ENCODE measurements at places on chromosomes 1 and 21.

GRCh38 chr21:33238146-33238545 lies 8.4 kb downstream of the IFNAR2 start:
- peaks cover 16% of the 10 kb centered on the region for H3K36me3 ChIP-seq
- no peak overlapping the region for H3K27ac ChIP-seq
- no peaks in the 10 kb centered on the region for H3K4me1 ChIP-seq
- no peak for DNase-seq
- peak overlapping the region; percentile 24 for H3K4me3 ChIP-seq

DNA sequence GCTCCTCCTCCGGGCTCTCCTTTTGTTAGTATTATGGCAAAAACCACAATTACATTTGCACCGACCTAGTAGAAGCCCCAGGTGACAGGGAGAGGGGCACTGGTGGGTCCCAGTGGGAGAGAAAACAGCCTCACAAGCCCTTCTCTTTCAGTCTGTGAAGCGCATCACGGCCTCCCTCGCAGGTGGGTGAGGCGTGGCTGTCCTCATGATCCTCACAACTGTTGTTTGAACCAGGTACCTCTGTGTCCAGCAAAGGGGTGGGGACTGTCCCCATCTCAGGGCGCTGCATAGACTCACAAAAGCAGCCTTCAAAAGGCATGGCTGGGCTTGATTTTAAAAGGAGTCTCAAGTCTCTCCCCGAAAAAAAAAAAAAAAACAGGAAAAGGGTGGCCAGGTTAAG lies 7.9 kb upstream of the C2CD2 start:
- DNase-seq: peak; percentile 41
- no peak overlapping the region for H3K27ac ChIP-seq
- no peak overlapping the region for H3K4me3 ChIP-seq

- H3K4me1 ChIP-seq: peaks cover 17% of the 10 kb centered on the region
- no peak overlapping the region for H3K4me3 ChIP-seq
- no peak for DNase-seq
- peaks cover 35% of the 10 kb centered on the region for H3K27me3 ChIP-seq
Observed at GRCh38 chr1:155131285-155131684, 3.6 kb downstream of the EFNA1 start.

DNA sequence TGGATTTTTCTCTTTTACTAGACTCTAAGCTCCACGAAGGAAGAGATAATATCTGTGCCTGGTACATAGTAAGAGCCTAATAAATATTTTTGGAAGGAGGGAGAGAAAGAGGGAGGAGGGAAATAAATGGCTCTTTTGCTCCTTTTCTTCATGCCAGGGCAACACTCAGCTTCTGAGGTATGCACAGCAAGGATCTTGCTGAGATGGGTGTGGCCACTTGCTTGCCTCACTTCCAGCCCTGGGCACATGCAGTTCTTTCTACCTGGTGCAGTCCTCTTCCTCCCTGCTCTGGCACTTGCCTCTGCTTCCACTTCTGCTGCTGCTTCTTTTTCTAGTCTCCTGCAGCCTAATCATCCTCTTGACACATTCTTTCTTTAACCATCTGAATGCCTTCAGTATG lies 148.1 kb downstream of the FGGY start:
- no peak overlapping the region for H3K27ac ChIP-seq
- H3K4me3 ChIP-seq: no peak overlapping the region
- no peaks in the 10 kb centered on the region for H3K36me3 ChIP-seq
- DNase-seq: no peak
- H3K27me3 ChIP-seq: no peaks in the 10 kb centered on the region

- peaks cover 2% of the 10 kb centered on the region for H3K4me1 ChIP-seq
- DNase-seq: no peak
- no peak overlapping the region for H3K27ac ChIP-seq
- no peaks in the 10 kb centered on the region for H3K27me3 ChIP-seq
- H3K36me3 ChIP-seq: no peaks in the 10 kb centered on the region
Observed at GRCh38 chr1:97070376-97070775, 348.8 kb downstream of the PTBP2 start.

- no peaks in the 10 kb centered on the region for H3K27me3 ChIP-seq
- no peak for DNase-seq
- H3K36me3 ChIP-seq: no peaks in the 10 kb centered on the region
- H3K4me1 ChIP-seq: no peaks in the 10 kb centered on the region
- H3K4me3 ChIP-seq: no peak overlapping the region
Observed at GRCh38 chr1:85085417-85085816, 37.1 kb upstream of the MCOLN3 start.

DNA sequence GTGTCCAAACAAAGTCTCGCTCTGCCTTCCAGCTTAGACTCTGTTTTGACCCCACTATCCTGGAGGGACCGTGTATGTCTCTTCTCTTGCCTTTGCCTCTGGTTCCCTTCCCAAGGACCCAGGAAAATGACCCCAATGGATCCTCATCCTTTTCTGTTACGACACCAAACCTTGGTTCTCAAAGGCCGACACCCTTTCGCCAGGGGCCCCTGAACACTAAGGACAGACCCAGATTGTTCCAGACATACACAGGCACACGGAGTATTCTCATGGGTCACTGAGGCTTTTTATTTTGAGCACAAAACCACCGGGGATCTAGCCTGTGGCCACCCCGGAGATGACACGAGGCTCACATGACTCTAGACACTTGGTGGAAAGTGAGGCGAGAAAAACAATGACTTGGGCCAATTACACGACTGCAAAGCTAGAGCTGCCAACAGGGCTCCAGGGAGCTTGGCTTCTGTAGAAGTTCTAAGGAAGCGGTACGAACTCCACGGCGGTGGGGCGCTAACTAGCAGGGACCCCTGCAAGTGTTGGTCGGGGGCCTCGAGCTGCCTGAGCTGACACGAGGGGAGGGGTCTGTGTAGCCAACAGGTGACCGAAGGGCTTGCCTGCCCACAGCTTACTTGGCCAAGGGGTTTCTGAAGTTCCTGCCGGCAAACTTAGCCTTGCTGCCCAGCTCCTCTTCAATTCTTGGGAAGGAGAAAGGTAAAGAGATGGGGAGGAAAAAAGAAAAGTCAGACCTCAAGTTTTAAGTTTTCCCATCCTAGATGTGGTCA lies 17.6 kb downstream of the ENO1 start:
- peaks cover 87% of the 10 kb centered on the region for H3K36me3 ChIP-seq
- H3K4me3 ChIP-seq: no peak overlapping the region
- H3K4me1 ChIP-seq: peaks cover 3% of the 10 kb centered on the region
- no peaks in the 10 kb centered on the region for H3K27me3 ChIP-seq

DNA sequence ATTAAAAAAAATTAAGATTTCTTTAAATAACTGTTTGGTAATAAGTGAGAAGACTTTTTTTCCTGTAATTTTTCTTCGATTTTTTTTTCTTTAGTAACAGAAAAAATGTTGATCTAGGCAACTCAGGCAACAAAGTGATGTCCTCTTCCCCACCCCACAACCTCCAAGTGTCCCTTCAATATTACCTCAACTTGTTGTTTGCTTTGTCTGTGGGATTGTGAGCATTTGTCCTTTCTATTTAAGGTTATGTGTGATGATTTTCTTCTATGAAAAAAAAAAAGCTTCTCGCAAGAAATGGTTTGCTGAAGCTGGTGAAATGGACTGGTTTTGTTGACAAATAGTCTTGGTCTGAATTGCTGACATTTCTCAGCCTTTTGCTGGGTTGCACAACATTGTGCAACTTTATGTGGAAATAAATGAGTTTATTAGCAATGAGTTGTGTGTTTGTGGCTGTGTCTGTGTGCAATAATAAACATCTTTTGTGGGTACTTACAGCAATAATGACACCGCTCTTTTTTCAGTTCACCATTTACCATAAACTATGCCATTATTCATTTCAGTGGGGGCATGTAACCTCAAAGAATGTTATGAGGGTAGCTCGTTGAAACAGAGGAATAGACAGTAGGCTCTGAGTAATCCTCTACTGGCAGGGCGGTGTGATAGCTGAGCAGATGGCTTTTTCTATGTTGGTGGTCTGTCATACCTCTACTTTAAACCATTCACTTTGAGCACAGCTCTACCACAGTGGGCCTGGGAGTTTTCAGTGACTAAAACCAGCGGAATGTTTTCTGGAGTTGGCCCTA lies 218.4 kb downstream of the HLX start:
- DNase-seq: no peak
- H3K4me3 ChIP-seq: no peak overlapping the region
- H3K27me3 ChIP-seq: no peaks in the 10 kb centered on the region
- peaks cover 8% of the 10 kb centered on the region for H3K4me1 ChIP-seq
- H3K27ac ChIP-seq: no peak overlapping the region

DNA sequence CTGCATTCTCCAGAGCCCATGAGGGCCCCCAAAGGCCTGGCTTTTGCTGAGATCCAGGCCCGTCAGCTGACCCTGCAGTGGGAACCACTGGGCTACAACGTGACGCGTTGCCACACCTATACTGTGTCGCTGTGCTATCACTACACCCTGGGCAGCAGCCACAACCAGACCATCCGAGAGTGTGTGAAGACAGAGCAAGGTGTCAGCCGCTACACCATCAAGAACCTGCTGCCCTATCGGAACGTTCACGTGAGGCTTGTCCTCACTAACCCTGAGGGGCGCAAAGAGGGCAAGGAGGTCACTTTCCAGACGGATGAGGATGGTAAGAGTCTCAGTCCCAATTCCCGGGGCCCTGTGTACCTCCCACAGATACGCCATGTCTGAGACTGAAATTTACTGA lies 39.1 kb downstream of the PTPRU start:
- no peaks in the 10 kb centered on the region for H3K27me3 ChIP-seq
- H3K4me1 ChIP-seq: peaks cover 4% of the 10 kb centered on the region
- H3K27ac ChIP-seq: no peak overlapping the region
- no peaks in the 10 kb centered on the region for H3K36me3 ChIP-seq
- peak; percentile 35 for DNase-seq

GRCh38 chr1:44059664-44060355 lies 28.5 kb upstream of the SLC6A9 start:
- H3K4me1 ChIP-seq: no peaks in the 10 kb centered on the region
- no peak overlapping the region for H3K4me3 ChIP-seq
- no peaks in the 10 kb centered on the region for H3K36me3 ChIP-seq
- H3K27me3 ChIP-seq: peaks cover 89% of the 10 kb centered on the region

- no peaks in the 10 kb centered on the region for H3K4me1 ChIP-seq
- peak; percentile 58 for DNase-seq
- no peak overlapping the region for H3K4me3 ChIP-seq
- no peaks in the 10 kb centered on the region for H3K36me3 ChIP-seq
- no peaks in the 10 kb centered on the region for H3K27me3 ChIP-seq
- no peak overlapping the region for H3K27ac ChIP-seq
Observed at GRCh38 chr1:68111519-68112436, 61.4 kb upstream of the DIRAS3 start.

DNA sequence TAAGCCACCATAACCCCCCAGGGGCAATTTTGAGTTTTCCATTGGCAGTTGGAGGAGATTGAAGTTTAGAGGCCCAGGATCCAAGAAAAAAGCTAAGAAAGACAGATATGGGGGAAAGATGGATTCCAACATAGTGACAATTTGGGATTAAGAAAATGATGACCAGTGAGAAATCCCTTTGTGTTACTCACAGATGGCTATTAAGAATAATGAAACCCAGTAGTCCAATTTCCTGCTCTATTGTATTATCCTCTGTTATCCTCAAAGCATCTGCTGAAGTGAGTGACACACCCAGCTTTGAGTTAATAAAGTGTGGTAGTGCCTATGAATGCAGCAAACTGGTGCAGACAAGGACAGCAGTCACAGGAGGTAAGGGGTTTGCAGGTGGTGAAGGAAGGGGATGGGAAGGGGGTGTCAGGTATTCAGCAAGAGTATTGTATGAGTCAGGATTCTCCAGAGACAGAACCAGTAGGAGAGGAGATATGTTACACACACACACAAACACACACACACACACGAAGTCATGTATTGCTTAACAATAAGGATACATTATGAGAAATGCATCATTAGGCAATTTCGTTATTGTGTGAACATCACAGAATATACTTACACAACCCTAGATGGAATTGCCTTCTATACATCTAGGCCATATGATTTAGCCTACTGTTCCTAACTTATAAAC lies 112.4 kb upstream of the VANGL1 start:
- no peaks in the 10 kb centered on the region for H3K27me3 ChIP-seq
- no peaks in the 10 kb centered on the region for H3K36me3 ChIP-seq
- no peak for DNase-seq
- peaks cover 21% of the 10 kb centered on the region for H3K4me1 ChIP-seq
- H3K4me3 ChIP-seq: no peak overlapping the region

DNA sequence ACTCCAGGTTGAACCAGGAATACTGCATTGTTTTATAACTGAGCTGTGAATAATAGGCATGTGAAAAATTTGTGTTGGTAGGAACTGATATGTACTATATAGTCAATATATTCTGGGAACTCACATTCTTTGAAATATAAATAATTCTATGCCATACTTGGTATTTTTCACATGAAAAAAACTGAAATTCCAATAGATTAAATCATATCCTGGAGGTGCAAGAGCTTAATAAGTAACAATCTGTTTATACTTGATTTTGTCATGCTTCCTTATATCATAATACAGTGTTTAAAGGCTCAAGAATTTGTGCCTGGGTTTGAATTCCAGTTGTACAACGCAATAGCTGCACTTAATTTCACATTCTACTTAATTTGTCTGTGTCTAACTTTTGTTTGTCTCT lies 387.0 kb downstream of the USP25 start:
- H3K4me1 ChIP-seq: no peaks in the 10 kb centered on the region
- no peak overlapping the region for H3K27ac ChIP-seq
- no peak overlapping the region for H3K4me3 ChIP-seq
- DNase-seq: no peak

- H3K4me3 ChIP-seq: no peak overlapping the region
- no peaks in the 10 kb centered on the region for H3K4me1 ChIP-seq
- no peak overlapping the region for H3K27ac ChIP-seq
- peaks cover 17% of the 10 kb centered on the region for H3K36me3 ChIP-seq
- DNase-seq: no peak
Observed at GRCh38 chr1:246837418-246838117, 94.2 kb downstream of the AHCTF1 start.

DNA sequence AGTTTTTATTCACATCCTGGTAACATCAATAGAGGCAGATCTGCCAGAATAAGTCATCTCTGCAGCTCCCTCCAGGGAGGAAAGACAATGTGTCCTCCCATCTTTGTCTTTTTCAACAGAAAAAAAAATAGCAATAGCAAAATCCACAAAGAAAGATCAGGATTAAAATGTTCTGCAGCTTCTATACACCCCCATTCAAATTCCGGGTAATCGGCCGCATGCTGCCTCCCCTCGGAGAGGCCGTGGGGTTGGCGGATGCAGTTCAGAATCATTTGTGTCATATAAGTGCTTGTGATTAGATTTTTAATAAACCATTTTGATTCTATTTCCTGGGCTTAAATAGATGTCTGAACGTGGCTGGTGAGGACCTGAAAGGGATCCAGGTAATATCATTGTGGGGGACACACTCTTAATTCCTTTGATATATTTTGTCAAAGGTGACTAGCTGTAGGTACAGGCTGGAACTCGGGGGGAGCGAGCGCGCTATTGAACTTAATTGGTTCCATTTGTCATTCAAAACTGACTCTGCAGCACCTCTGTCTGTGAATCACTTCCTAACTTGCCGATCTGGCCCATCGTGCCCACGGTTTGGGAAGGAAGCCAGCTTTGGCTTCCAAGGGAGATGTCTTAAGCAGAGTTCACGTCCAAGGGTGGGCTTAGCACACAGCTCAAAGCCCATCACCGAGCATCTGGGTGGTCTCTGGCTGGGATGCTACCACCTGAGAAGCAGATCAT lies 85.6 kb upstream of the ARHGEF16 start:
- no peaks in the 10 kb centered on the region for H3K27me3 ChIP-seq
- no peaks in the 10 kb centered on the region for H3K36me3 ChIP-seq
- H3K27ac ChIP-seq: no peak overlapping the region
- H3K4me3 ChIP-seq: no peak overlapping the region

GRCh38 chr1:176577646-176578197 lies 114.7 kb downstream of the PAPPA2 start:
- H3K27ac ChIP-seq: no peak overlapping the region
- no peaks in the 10 kb centered on the region for H3K36me3 ChIP-seq
- H3K4me3 ChIP-seq: no peak overlapping the region
- H3K4me1 ChIP-seq: peaks cover 5% of the 10 kb centered on the region
- no peak for DNase-seq
- H3K27me3 ChIP-seq: peaks cover 69% of the 10 kb centered on the region

All from endodermal cell (in vitro differentiated cells).